ENCODE measurements at places on chromosomes 4 and X.

GRCh38 chr4:129167640-129168260, 71.8 kb downstream of the C4orf33 start:
- no peak for DNase-seq

DNA sequence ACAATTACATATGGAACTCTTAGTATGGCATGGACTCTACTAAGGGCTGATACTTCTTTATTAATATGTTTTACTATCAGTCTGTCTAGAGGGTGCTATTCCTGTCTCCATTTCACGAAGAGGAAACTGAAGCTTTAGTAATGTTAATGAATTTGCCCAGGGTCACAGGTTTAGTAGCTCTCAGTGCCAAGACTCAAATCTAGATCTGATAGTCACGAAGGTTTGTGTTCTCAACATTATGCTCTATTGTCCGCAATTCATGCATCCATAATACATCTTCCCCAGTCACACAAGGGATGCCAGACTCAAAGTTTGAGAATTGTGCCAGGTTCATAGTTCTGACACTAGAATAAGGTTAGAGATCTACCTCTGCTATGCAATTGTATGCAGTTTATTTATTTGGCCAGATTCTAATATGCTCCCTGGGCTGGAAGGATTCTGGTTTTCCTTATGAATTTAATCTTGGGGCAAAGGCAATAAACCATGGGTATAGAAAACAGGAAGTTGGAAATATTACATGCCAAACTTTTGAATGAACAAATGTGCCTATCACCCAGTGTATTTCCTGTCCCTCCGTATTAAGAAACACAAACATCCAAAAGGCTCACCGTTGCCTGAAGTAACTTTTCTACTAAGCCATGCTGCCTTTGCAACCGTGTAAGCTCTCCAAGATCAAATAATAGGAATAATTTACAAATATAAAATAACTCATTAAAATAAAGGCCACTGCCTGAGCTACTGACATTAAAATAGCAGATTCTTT, 478.5 kb downstream of the INPP4B start:
- no peak for DNase-seq

DNA sequence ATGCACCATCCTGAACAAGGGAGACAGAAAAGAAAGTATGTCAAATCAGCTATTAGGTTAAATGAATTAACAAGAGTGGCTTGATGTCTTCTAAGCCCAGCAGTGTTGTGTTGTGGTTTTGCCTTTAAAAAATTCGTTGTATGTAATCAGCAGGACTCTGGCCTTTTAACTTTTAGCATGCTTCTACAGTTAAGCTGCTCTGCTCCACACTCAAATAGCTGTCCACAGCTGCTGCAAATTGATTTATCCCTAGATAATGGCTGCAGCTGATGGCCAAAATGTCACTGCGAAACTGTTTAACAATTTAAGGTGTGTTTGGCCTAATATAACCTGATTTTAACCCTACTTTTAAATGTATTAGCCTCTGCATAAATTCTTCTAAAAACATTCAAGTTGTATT, 85.8 kb downstream of the CXXC4 start:
- DNase-seq, result no peak

DNA sequence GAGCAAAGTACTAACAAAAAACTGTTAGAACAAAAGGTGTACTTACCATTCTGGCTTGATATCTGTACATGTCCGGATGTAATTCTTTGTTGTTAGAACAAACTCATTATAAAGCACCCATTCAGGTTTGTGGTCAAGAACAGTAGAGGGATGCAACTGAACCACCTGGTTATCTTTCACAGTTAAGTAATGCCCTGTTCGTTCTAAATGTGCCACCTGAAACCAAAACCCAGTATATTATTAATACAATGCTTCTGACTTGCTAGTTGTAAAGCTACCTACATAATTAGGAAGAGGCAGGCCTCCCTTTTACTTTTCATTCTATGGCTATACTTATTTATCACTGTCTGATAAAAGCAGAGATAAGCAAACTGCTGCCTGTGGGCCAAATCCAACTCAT, 54.8 kb downstream of the DHX15 start:
- no peak for DNase-seq
